ENCODE measurements at places on chromosomes 2 and 18.

DNA sequence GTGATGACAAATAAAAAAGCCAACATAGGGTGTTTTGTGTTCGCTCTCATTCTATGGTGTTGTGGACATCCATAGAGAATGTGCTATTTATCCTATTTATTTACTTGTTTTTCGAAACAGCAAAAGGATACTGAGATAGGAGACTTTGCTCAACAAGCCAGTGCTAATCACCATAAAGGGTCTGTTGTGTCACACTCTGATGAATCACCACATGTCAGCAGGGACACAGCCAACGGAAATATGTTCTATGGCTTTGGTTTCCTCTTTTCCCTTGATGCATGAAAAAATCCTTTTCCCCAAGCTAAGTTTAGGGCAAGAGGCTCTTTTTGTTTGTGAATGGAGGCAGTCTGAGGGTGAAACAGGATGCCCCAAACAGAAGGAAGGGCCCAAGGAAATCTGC lies 154.3 kb downstream of the RNF152 start:
- DNase-seq = no peak

GRCh38 chr2:237674731-237675276 lies 47.4 kb downstream of the LRRFIP1 start:
- DNase-seq = peak; percentile 85

- no peak for DNase-seq
Measured at GRCh38 chr2:232483311-232483922, 4.2 kb downstream of the ECEL1 start.

DNA sequence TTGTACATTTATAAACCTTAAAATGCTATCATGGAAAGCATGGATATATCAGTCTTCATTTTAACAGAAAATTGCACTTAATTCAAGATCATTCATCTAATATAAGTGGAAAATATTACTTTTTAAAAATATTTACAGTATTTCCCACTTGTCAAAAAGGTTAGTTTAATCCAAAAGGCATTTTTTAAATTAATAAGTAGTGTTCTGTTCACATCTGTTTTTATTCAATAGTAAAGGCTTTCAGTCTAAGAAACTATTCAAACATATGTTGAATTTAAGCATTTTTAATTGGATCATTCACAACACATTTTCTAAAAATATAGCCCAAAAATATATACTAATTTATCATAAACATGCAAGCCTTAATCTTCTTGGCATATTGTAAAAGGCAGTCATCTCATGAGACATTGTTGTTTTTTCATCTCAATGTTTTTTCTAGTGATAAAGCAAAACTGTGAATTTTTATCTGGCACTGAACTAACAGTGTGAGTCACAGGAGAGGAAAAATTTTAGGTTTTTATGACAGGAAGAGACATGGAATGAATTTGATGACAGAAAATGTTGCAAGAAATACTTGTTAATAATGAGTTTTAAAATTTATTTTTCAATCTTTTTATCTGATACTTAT lies 1642.5 kb upstream of the TMEFF2 start:
- DNase-seq = no peak

DNA sequence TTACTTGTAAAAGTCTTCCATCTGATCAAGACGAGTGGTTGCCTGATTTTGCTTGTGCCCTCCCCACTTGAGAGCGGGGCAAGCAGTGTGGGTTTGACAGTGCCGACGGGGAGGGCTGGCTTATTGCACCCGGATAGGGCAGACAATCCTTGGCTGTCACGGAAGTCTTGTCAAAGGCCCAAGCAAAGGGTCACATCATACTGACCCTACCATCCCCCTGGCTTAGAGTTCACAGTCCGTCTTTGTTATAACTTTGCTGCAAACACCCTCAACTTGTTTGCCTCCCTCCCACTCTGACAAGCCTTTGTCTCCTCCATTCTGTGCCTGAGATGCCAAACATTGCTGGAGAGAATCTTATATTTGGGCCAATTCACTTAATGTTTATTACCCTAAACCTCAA lies 165.9 kb upstream of the MSH6 start:
- DNase-seq = no peak

- DNase-seq = no peak
Measured at GRCh38 chr2:215138479-215138878, at the start of gene ABCA12. TSS of gene ABCA12 (minus strand) at chr2:215138626. CDS start at chr2:215138208, 418 bp downstream.

GRCh38 chr18:28045176-28045810 lies 131.6 kb downstream of the CDH2 start:
- DNase-seq = no peak

DNA sequence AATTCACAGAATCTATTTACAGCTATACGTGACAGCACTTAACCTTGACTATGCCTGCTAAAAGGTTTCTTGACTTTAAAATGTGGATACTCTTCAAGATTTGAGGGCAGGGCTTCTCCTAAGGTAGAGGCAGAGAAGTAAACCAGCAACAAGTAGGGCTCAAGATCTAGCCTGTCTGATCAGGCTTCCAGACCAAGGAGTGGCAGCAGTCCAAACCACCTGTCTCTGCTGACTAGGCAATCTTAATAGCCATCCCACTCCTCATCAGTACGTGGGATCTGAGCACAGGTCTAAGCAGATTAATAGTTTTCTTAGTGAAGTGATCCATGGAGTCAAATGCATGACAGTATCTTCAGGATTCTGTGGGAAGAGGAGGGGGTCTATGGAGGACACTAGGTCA lies 100.4 kb downstream of the GPD2 start:
- no peak for DNase-seq

DNA sequence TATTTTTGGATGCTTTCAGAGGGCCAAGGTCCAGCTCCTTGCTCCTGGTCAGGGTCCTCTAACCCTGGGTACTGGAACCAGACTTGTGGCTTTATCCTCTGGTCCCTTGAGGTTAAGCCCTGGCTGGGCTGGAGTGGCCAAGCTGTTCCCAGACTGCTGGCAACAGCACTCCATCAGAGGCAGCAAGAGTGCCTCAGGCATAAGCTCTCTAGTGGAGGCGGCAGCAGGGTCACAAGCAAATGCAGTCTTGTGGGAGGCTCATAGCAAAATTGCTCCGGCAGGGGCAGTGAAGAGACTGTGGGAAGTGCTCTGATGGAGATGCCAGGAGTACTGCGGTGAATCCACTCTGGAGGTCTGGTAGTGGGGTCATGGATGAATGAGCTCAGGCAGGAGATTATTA lies 128.9 kb upstream of the OTOS start:
- DNase-seq = no peak

GRCh38 chr2:222912117-222912516 lies 51.3 kb downstream of the ACSL3 start:
- no peak for DNase-seq

- no peak for DNase-seq
Measured at GRCh38 chr2:241898463-241899270, 29.1 kb downstream of the RTP5 start.

DNA sequence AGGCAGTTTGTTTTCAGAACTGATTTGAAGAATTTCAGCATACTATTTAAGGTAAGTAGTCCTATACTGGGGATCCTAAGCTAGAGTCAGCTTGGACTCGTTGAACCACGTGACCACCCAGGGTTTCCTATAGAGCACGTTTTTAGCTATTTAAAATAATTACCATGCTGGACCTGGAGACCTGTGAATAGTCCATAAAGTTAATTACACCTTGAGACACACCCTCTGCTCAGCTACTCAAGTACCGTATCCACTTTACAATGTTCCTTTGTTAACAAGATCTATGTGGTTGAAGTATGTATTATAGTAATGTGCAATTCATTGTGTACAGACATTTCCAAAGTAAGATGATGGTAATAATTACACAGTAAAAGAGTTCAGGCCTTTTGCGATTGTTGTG lies 67.6 kb downstream of the CRIM1 start:
- DNase-seq = no peak

GRCh38 chr2:233847248-233847898 lies 7.0 kb downstream of the HJURP start:
- DNase-seq = no peak

GRCh38 chr2:103789381-103790095 lies 1027.7 kb downstream of the TMEM182 start:
- DNase-seq = no peak

- no peak for DNase-seq
Measured at GRCh38 chr18:54191352-54191751, 33.1 kb downstream of the MBD2 start.

DNA sequence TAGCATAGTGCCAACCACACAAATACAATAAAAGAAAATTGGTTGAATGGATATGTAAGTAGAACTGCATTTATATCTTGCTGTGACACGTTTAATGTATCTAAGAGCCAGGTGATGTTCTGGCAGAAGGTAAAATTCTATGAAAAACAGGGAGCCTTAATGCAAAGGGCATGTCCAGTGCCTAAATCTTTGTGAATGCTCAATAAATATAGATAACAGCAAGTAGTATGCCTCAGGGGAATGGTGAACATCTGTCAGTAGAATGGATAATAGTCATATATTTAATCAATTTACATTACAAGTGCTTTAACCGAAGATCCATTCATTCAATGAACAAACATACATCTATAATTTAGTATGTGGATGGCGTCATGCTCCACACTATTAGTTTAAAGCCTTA lies 43.7 kb upstream of the NYAP2 start:
- DNase-seq = no peak

Measured in T-helper 17 cell (primary cell).